IPS DF 19.7 (cell line): ENCODE measurements at places on chromosomes 5 and 9.

DNA sequence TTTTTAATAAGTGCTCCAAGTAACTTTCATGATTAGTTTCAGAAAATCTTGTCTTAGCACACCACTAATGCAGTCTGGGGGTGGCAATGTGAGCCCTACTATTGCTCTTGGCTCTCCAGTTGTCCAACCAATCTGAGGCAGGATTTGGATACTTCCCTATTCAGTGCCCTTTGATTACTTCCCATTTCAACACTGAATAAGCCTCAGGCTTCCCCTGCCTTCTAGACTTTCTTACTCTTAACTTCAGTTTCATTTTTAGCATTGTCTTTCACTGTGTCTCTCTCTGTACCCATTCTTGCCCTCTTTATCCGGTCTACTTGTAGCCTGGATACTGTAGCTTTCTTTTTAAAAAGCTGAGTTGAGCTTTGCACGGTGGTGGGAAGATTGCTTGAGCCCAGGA, 186.1 kb downstream of the C9orf152 start:
- DNase-seq = no peak

DNA sequence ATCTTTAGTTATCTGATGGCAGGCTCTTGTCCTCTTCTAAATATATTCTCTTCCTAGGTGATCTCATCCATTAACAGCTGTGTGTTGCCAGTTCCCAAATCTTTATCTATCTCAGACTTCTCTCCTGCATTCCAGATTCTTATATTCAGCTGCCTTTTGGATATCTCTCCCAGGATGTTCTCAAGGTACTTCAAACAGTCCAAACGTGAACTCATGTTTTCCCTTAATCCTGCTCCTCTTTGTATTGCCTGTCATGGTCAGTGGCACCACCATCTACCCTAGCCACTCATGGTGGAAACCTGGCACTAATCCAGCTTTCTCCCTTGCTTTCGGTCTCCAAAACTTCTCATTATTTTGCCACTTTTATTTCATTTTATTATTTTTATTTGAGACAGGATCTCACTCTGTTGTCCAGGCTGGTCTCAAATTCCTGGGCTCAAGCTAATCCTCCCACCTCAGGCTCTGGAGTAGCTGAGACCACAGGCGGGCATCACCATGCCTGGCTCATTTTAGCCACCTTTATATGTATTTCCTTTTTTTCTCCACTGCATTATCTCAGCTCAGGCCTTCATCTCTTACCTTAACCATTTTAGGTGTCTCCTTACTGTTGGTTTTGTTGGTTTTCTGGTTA, 3.8 kb downstream of the ZFYVE16 start:
- DNase-seq = no peak

- DNase-seq = no peak
Observed at GRCh38 chr5:33170411-33170810, 270.4 kb upstream of the TARS1 start.

GRCh38 chr9:88587182-88587581, 52.2 kb downstream of the NXNL2 start:
- DNase-seq = no peak

DNA sequence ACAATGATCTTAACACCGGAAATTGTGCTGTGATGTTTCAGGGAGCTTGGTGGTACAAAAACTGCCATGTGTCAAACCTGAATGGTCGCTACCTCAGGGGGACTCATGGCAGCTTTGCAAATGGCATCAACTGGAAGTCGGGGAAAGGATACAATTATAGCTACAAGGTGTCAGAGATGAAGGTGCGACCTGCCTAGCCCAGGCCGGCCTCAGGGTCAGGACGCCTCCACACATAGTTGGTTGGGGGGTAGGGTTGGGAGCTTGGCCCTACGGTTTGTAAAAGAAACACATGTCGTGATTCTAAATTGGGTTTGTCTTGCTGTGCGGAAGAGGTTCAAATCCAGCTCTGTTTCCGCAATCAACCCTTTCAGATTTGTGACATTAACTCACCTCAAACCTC, 6.6 kb downstream of the FCN2 start:
- DNase-seq = no peak

DNA sequence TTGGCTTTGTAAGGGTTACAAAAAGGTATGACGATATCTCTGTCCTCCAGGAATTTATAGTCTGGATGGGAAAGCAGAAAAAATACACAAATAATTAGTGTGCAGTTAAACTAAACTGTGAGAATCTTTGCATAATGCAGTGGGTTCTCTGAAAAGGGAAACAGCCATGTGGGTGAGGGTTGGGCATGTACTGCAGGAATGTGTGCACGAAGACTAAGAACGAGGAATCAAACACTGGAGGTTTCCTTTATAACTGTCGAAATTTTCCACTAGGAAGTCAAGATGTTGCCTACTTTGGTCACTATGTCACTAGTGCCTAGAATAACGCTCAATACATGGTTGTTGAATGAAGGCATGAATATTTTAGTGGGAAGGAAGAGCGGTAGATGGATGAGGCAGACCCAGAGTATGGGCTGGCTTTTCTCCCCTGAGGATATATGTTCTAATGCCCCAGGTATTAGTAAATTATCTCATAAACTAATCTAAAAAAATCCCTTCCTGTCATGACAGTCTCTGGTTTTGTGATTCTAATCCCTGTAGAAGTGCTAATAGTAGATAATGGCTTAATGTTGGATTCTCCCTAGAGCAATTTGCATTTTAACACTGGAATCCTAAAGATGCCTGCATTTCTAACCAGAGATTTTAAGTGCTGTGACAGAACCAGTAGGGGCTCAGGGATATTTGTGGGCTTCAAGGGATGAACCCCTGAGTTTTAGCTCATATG, 227.3 kb downstream of the NMUR2 start:
- DNase-seq = no peak

GRCh38 chr5:167743695-167744464, 547.6 kb upstream of the WWC1 start:
- no peak for DNase-seq
